NAMALWA (cell line): ENCODE measurements at places on chromosomes 5 and 9.

- DNase-seq, result no peak
Measured at GRCh38 chr9:87659534-87660419, 66.1 kb upstream of the CTSL start.

DNA sequence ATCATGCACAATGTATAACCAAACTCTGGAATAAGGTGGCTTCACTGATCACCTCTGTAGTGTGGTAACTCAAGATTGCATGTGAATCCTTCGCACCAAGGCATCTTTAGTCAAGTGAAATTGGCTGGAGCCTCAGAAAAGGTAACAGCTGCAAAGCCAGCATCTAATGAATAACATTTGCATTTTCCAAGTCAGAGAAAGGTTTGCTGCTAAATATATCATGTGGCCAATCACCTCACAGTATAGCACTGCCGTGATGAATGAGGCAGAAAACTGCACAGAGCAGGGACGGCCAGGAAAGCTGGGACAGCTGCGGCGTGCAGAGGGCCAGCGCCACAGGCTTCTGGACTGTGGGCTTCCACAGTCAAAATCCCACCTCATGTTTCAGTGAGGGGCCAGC is 18.5 kb downstream of the MRPS27 start:
- peak; percentile 88 for DNase-seq

DNA sequence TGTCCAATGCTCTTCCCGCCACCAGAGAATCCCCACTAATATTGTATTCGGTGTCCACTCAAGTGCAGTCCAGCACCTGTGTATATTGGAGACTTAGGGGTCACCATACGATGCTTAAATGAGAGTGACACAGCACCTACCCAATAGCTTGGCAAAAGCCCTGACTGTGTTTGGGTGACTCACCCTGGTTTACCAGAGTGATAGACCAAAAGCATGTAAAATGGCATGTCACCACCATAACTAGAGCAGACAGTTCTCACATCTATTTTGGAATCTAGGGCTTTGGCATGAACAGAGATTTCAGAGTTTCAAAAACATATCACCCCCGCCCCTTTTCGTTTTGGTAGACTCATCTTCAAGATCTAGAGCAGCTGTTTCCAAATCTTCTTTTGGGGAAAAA is 217.3 kb upstream of the RASEF start:
- DNase-seq, result no peak

DNA sequence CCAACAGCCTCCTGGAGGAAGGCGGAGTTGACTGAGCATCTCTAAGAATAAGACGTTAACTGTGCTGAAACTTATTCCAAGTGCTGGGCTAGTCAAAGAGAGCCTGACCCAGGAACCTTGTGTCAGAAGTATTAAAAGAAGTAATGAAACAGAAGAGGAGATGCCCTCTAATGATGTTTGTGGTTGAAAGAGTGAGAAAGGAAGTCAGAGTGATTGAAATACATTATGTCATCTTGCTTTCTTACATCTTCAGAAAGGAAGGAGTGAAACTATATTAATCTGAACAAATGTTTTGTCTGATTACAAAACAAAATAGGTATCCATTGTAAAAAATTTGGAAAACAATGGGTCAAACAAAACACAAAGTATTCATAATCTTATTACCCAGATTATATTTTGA is 460.7 kb downstream of the NTRK2 start:
- no peak for DNase-seq

GRCh38 chr5:8417316-8418048 is 548.5 kb downstream of the MTRR start:
- DNase-seq, result no peak

DNA sequence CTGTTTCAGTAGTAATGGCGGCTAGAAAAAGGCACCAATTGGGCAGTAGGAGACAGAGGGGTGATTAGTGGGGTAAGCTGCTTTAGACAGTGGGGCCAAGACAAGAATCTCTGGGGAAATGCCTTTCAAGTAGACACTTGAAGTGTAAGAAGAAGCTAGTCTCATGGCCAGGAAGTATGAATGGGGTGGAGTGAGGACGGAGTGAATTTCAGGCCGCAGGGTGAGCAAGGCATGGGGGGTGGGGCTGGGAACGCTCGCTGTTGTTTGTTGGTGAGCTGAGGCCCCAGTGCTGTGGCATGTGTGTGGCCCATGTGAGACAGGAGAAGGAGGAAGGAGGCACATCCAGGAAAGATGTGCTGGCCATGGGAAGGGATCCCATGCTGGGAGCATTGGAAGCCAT is 149.2 kb upstream of the NFIL3 start:
- no peak for DNase-seq

DNA sequence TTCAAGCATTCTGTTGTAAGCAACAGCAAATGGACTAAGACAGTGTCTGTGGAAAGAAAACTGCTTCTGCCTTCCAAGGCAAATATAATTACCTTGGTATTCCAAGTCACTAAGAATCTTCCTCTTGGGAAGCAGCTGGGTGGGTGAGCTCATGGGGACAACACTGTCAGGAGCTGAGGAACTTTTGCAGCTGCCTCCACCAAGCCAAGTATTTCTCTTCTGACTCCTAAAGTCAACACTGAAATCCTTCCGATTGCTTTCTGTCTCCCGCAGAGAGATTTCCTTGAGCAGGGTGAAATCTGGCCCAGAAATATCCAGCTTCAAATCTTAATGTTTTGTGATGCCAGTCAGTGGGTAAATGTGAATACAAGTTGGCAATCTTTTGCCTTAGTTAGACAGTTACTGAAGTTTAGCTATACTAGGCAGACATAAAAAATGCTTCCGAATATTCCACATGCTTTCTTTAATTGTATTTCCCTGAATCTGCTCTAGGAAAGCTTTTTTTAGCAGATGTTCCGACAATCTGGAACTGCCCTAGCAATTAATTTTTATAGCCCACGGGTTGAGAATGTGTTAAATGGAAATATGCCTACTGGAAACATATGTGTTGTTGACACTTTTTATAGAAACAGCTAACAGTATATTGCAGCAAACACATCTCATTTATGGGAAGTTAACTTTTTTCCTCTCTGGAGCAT is 369.9 kb upstream of the DAB2 start:
- no peak for DNase-seq
